T-helper 17 cell (primary cell): ENCODE measurements at places on chromosomes 3 and 15.

DNA sequence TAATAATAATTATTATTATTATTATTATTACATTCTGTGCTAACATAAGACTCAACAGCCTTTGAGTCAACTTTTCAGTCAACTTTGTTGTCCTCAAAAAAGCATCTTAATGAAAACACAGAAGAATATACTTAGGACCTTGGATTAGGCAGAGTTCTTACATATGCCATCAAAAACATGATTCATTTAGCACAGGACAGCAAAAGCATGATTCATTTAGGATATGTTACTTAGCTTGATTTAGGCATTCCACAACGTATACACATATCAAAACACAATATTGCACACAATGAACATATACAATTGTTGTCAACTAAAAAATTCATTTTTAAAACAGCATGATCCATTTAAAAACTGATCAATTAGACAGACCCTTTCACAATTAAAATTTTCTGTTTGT lies 213.0 kb downstream of the FMN1 start:
- DNase-seq: no peak

GRCh38 chr3:63945558-63946096 lies 33.4 kb upstream of the SCAANT1 start:
- no peak for DNase-seq

- DNase-seq: no peak
Measured at GRCh38 chr3:24810881-24811280, 316.2 kb upstream of the THRB start.

GRCh38 chr3:23219552-23219951 lies 16.4 kb downstream of the UBE2E2 start:
- DNase-seq: no peak

GRCh38 chr3:46895204-46895660 lies 17.7 kb downstream of the PTH1R start:
- peak; percentile 62 for DNase-seq

DNA sequence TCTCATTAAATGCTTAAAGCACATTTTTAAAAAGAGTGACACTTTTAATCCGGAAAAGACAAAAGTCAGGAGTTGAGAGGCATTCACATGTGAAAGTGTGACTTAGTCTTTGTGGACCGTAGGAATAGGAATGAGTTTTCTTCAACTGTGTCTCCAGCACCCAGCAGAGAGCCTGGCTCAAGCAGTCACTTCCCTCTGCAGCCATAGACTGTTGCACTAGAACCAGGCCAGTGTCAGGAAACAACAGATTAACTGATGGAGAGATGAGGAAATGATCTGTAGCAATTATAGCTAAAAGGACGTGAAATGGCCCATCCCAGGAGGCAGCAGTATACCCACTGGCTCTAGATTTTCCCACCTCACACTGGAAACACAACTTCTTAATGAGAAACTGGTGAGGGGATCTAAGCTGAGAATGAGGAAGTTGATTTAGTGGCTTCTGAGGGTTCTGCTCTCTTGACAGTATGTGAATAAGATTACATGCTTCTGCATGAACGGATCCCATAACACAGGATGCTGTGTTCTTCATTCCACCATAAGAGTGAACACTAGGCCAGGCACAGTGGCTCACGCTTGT lies 19.8 kb downstream of the CFAP92 start:
- DNase-seq: no peak

DNA sequence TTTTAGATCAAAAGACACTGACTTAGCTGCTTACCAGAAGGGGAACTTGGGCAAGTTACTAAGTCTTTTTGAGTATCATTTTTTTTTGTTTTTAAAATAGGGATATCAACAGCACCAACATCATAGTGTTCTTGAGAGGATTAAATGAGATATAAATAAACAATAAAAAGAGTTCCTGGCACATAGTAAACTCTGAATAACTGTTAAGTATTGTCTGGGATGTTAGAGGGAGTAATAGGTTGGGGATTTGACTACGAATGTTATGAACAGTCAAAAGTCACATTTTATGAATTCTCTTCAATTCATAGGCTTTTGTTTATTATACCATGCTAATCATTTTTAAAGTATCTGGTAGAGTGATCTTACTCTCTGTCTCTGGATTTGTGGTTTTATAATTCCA lies 37.8 kb upstream of the FAH start:
- no peak for DNase-seq

DNA sequence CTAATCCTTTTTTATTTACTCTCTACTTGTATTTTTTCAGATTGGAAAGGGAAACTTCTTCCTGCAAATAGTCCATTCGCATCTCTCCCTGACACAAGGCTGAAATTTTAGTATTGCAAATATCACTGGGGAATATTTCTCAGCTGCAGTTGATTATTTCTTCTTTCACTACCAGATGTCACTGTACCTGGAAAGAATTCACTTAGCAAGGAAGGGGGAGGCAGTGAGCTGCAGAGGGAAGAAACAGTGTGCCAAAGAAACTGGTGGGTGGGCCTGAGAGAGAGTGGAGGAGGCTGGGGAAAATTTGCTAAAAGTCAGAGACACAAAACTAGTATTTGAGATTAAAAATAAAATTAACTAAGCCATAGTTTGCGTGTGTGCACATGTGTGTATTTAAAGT lies 142.3 kb upstream of the STT3B start:
- DNase-seq: no peak

GRCh38 chr3:170228093-170228766 lies 6.0 kb downstream of the PRKCI start:
- DNase-seq: no peak

DNA sequence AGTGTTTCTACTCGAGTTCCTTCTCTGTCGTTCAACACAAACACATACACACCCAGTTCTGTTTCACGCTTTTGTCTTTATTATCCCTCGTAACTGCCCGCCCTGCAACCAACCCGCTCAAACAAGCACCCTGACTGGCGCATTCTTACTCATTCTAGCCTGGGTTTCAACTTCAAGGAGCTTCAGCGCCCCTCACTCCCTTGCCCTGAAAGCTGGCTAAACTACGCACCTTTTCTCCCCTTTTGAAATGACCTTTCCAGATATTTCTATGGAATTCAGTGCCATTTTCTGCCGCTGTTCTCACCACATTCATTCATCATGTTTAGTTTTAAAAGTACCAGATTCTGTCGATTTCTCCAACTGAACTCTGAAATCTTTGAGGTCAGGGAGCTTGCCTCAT lies 653 bp upstream of the MFSD1 start:
- DNase-seq: no peak

GRCh38 chr3:30686176-30686575 lies 79.8 kb downstream of the TGFBR2 start:
- DNase-seq: no peak

GRCh38 chr15:85412956-85413854 lies 32.8 kb downstream of the AKAP13 start:
- peak; percentile 41 for DNase-seq

- DNase-seq: no peak
Measured at GRCh38 chr3:183317886-183318865, 65.1 kb downstream of the B3GNT5 start.

DNA sequence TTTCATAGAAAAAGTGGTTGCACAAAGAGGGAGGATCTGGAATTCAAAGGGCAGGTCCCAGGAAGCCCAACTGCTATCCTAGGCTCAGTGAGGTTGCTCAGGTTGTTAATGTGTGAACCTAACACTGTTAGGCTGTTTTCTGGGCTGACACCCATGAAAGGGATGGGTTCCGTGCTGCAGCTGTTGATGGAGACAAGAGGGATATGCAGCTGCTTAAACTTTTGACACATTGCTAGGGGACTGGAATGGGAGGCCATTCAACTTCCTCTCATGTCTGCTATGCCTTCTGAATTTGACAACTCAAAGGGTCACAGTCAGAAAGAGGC lies 198.0 kb upstream of the NR2E3 start:
- no peak for DNase-seq

DNA sequence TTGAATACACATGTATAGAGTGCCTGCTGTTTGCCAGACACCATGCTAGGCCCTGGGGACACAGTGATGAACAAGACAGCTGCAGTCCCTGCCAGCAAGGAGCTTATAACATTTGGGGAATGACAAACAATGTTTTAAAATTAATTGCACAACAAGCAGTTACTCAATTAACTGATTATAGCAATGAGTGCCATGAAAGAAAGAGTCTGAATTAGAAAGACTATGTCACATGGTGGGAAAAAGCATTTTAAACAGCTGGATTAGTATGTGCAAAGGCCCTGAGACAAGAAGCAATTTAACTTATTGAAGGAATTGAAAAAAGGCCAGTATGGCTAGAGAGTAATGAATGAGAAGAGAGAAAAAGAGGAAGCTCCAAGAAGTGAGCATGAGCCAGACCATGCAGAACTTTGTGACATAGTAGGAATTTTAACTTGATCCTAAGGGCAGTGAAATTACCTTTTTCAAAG lies 64.5 kb upstream of the PLXNA1 start:
- no peak for DNase-seq

DNA sequence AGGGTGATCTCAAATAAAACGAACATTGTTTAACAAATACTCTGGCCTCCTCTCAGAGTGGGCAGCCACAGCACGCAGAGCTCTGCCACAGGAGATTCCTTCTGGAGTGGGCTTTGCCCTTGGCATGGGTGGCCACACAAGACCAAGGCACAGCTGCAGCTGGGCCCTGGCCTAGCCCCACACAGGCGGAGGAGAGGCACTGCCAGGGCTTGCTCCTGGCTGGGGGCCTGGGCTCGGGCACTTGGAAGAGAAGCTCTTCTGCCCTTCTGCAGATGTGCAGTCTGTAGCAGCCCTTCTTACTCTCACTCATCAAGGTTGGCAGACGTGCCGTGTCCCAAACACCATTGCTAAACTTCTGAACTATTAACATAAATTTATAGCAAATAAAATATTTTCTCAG lies 67.2 kb downstream of the CRTC3 start:
- DNase-seq: no peak

DNA sequence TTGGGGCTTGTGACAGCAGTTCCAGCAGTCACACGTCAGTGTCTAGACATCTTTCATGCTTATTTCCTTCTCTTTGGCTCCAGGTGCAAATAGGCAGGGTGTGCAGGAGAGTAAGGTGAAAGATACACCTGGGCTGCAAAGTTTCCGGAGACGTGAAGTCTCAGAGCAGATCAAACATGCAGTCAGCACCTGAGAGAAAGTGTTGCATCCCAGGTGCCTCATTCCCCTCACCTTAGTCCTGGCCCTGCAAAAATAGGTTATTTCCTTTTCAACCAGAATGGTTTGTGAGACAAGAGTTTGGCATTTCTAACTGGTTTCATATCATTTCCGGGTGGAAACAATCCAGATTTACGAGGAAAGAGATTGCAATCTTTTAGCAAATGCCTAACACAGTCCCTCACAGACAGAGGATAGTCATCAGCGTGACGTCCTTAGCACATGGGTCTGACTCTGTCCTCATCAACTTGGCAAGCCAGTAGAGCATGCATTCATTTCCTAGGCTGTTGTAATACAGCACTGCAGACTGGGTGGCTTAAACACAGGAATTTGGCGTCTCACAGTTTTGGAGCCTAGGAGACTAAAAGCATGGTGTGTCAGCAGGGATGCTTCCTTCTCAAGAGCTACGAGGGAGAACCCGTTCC lies 58.2 kb upstream of the ARRDC4 start:
- no peak for DNase-seq

DNA sequence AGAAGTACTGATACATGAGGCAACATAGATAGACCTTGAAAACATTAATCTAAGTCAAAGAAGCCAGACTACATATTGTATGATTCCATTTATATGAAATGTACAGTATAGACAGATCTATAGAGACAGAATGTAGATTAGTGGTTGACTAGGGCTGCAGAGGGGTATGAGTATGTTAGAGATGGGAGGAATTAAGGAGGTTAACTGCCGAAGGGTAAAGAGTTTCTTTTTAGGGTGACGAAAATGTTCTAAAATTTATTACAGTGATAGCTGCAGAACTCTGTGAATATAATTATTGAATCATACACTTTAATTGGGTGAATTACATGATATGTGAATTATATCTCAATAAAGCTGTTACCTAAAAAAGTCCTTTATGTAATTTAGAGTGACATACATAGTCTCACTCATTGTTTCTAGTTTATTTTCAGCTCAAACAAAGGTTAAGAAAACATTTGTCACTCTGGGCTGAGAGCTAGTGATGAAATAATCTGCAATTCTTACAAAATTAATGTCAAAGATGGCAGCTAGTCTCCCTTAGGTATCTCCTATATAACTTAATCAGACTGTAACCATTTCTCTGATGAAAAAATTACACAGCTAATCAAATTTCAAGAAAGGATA lies 61.4 kb downstream of the DENND4A start:
- DNase-seq: no peak

- DNase-seq: no peak
Measured at GRCh38 chr3:28125342-28125741, 116.1 kb upstream of the CMC1 start.
